ENCODE measurements at places on chromosomes 7 and 10. TPM values are rescaled to one million over a fixed set of nuclear protein-coding genes. Genes with fewer than 3 reads are reported as not detected.

Gene HOXA5
- polyA plus RNA-seq: 82.4 TPM

Gene ANKRD30A
- polyA plus RNA-seq: not detected

Gene CACNA2D1
- polyA plus RNA-seq: 25.4 TPM

Gene CABCOCO1
- polyA plus RNA-seq: 3.1 TPM

Gene CACUL1
- polyA plus RNA-seq: 27.9 TPM

Gene PAX4
- polyA plus RNA-seq: not detected

Gene PODXL
- polyA plus RNA-seq: 807 TPM

Gene OPN1SW
- polyA plus RNA-seq: 1.5 TPM

Gene DGKI
- 1.7 TPM for polyA plus RNA-seq

Gene PTF1A
- polyA plus RNA-seq: not detected

Gene GLI3
- polyA plus RNA-seq: 15.0 TPM

Gene SVOPL
- polyA plus RNA-seq: 5.1 TPM

Gene CADPS2
- 58.1 TPM for polyA plus RNA-seq

Gene MYH16
- polyA plus RNA-seq: 0.06 TPM

Gene BRAT1
- 40.6 TPM for polyA plus RNA-seq

Gene CXCL12
- polyA plus RNA-seq: 407 TPM

Gene CPA4
- polyA plus RNA-seq: 0.44 TPM

Gene ZNF736
- 12.8 TPM for polyA plus RNA-seq

Gene STEAP2
- polyA plus RNA-seq: 12.1 TPM

Gene INPP5A
- 36.4 TPM for polyA plus RNA-seq

Gene CYP3A7
- 0.51 TPM for polyA plus RNA-seq

Gene HECW1
- polyA plus RNA-seq: 7.2 TPM

Gene XPNPEP1
- 78.8 TPM for polyA plus RNA-seq

Gene ALDH18A1
- polyA plus RNA-seq: 73.0 TPM

Gene AGBL3
- 9.5 TPM for polyA plus RNA-seq

Gene HSPA12A
- polyA plus RNA-seq: 35.8 TPM

Gene TRIM50
- polyA plus RNA-seq: 0.24 TPM

Gene CCDC71L
- polyA plus RNA-seq: 9.2 TPM

Gene LRRC4
- polyA plus RNA-seq: 9.6 TPM

Gene PRR15
- polyA plus RNA-seq: 10.9 TPM

Gene INHBA
- polyA plus RNA-seq: 4.8 TPM

Gene RBP4
- 1.3 TPM for polyA plus RNA-seq

Gene PYROXD2
- 31.1 TPM for polyA plus RNA-seq

Gene SP8
- polyA plus RNA-seq: not detected

Gene TBC1D12
- 26.9 TPM for polyA plus RNA-seq

Gene MYO1G
- 0.31 TPM for polyA plus RNA-seq

Gene MET
- 44.5 TPM for polyA plus RNA-seq

Gene SLC26A4
- polyA plus RNA-seq: 3.2 TPM

Gene ZRANB1
- polyA plus RNA-seq: 31.5 TPM

Gene GIMAP2
- polyA plus RNA-seq: 8.3 TPM

Gene MKX
- polyA plus RNA-seq: 0.45 TPM

Gene GIMAP1
- polyA plus RNA-seq: 3.4 TPM

Measured in right renal pelvis (tissue), 4 donors.